Effector memory CD4-positive, alpha-beta T cell (primary cell): ENCODE measurements at places on chromosomes 11 and 22.

GRCh38 chr11:26743622-26744021 lies 21.8 kb upstream of the SLC5A12 start:
- no peak for DNase-seq

- DNase-seq: no peak
Measured at GRCh38 chr22:19819911-19820879, 34.5 kb downstream of the GNB1L start.

GRCh38 chr11:8122173-8122764 lies 41.3 kb downstream of the TUB start:
- no peak for DNase-seq

DNA sequence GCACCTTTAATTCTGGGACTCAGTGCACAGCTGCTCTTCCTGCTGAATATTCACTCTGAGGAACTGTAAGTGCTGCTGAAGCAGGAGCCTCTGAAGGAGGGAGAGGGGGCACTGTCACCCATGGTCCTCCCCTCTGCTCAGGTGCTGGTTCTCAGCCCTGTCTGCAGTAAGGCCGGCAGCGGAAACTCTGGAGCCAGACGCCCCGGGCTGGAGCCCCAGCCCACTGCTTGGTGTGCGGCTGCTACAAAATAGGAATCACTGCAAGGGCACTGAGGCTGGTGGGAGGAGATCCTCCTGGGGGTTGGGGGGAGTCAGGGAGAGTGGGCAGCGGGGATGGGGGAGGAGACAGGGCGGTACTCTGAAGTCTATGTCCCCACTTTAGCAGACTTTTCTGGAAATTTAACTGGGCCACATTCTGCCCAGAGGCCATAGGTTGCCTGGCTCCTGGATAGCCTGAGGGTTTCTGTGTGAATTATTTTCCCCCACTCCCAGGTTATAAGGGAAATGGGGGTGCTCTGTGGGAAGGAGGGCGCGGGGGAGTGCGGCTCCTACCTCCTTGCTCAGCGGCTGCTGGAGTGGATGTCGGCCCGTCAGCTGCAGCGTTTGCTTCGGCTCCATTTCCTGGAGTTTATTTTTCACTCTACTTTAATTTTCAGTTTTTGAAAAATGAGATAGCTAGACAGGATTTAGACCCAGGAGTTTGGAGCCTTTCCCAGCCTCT lies 33.6 kb downstream of the TBC1D22A start:
- DNase-seq: no peak

- no peak for DNase-seq
Measured at GRCh38 chr11:117749541-117749910, 47.5 kb downstream of the DSCAML1 start.

DNA sequence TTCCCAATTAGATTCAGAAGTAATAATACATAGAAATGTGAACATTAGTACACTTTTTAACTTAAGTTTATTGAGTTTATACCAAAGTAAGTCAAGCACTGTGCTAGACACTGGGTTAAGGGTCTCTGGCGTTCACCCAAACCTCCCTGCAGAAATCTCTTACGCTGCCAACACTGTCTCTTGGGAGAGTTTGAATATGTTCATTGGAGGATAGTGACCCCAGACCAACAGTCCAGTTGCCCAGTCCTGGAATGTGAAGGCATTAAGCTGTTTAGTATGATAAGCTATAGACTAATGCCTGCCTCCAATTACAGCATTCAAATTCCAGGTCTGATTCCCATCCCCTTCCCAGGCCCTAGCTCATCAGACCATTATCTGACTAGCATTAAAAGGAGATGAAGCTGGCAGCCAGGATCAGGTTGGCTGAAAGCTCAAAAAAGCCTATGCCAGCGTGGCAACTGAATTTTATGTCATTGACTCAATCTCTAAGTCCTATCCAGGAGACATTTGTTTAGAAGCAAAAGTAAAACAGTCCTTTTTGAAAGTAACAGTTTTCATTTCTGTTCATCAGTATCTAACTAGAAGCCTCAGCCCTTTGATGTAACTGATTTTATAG lies 77.8 kb downstream of the SFI1 start:
- no peak for DNase-seq
